ENCODE measurements at places on chromosomes 6 and 20.

DNA sequence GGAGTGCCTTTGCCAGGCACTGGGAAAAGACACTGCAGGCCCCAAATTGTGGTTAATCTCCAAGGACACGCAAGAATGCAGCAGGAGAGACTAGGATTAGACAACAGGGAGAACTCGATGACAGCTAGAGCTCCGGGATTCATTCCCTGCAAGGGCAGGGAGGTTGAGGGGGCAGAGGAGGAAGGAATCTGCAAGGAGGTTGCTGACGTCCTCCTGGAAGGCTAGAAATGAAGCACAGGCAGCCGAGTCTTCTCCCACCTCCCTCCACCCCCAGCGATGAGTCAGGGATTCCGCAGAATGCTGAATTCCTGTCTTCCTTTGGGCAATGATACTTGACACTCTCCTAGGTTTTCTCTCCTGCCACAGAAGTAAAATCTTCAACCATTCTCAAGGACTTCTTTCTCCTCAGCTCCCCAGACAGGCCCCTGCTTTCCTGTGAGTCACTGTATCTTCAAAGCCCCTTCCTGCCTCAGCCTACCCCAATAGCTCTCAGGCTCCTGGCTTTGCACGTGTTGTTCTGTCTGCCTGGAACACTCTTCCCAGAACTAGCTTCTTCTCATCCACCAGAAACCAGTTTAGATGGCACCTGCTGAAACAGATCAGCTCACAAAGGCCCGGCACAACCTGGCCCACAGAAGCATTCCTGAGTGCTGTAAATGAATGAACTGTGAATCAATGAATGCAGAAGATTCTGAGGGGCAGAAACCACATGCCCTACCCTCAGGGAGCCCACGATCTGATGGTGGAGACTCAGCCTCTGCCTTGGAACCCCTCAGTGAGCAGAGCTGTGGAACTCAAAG is 85.6 kb downstream of the MRPL14 start:
- no peak for DNase-seq

DNA sequence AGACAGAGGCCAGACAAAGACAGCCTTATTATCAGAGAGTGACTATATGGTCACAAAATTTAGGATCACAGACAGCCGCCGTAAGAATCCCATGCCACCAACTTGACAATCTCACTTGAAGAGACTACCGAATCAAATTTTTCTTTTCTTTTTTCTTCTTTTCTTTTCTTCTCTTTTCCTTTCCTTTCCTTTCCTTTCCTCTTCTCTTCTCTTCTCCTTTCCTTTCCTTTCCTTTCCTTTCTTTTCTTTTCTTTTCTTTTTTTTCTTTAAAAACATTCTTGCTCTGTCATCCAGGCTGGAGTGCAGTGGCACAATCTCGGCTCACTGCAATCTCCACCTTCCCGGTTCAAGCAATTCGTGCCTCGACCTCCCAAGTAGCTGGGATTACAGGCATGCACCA is 1.2 kb upstream of the EPPIN start:
- no peak for DNase-seq

DNA sequence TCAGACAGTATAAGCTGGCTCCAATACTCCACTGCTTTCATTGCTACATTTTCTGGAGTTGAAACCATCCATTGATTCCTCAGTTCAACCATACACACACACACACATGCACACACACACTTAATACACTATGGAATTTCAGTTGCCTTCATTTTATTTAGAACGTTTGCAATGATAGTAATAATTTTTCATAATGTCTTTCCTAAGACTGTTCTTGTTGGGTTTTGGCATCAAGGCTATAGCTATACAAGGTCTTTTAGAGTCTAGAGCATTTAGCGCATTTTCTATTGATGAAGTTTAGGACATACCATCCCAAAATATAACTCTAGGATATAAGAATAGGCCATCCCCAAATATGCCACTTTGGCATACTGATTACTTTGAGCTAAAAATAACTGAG is 15.5 kb upstream of the TPD52L1 start:
- no peak for DNase-seq

GRCh38 chr6:37916675-37917074 is 97.1 kb downstream of the ZFAND3 start:
- DNase-seq, result no peak

- no peak for DNase-seq
Measured at GRCh38 chr6:144364208-144364720, 79.1 kb downstream of the UTRN start.

DNA sequence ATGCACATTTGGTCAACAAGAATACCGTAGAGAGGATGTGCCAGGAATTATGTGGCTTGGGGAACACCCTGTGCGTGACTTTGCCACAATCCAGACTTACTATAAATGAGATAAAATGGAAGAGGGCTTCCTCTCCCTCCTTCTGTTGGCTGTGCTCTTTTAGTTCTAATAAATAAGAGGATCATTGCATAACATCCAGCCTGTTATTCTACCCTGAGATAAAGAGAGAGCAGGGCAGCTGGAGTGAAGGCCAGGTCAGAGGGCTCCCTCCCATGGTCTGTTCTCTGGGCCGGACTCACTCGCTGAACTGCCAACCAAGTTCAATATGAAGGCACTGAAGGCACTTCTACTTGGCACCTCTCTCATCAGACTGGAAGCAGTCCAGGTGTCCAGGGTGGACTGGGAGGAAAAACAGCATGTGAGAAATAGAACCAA is 91.7 kb downstream of the MTFR2 start:
- no peak for DNase-seq

DNA sequence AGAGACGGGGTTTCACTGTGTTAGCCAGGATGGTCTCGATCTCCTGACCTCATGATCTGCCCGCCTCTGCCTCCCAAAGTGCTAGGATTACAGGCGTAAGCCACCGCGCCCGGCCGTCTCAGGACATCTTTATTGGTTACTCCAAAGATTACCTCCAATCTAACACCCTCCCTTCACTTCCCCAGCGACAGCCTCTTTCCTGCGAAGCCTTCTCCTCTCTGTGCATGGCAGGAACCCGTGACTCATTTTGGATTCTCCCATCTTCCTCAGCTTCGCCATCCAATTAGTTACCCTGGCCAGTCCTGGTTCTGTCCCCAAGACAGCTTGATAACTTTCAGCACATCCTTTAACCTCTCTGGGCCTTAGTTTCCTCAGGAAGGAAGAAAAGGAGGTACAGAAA is 51.3 kb upstream of the TOX2 start:
- no peak for DNase-seq

- DNase-seq, result peak; percentile 8
Measured at GRCh38 chr6:108492131-108492766, 68.5 kb upstream of the FOXO3 start.

DNA sequence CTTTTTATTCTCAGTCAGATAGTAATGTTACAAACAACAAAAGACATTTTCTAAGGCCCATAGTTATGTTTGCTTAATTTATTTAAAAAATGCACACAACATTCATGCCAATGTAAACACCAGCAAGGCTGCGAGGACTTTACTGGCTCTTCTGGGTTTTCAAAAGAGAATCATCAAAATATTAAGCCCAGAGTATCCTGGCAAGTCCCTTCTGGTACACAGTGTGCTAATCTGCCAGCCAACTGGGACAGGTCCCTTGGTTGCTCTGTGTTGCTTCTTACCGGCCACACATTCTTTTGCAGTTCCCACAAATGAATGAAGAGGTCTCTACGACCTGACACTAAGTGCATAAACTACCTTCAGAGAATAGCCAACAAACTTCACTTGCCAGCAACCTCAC is 42.6 kb upstream of the SPDEF start:
- no peak for DNase-seq

GRCh38 chr20:10034717-10035571 is at the start of gene ANKEF1:
Gene ANKEF1, plus strand, starts transcription at chr20:10034987. Its CDS starts 3,315 bp downstream, at chr20:10038302.
- DNase-seq, result peak; percentile 91

DNA sequence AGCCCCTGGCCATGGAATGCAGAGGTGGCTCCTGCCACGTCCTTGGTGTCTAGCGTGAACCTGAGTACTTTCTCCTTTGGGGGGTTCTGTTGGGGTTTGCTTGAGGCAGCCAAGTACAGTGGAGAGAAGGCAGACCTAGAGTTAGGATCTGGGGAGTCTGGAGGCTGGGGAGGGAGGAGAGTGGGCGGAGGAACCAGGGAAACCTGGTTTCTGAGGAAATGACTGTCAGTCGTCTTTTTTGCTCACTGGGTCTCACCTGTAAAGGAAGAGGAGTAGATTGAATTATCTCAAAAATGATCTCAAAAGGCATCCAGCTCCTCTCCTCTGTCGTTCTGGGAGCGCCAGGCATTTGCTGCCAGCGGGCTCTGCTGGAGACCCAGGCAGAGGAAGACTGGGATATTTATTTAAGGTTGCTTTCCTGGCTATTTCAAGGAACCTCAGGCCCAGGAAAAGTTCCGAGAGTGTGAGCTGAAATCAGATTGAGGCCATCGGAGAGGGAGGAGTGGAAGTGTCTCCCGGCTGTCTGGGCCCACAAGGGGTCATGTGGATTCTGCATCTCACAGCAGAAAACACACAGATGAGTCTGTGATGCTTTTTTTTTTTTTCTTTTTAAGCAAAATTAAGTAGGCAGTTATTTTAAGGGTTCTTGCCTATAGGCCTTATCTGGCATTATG is 16.1 kb downstream of the EPB41L1 start:
- no peak for DNase-seq

DNA sequence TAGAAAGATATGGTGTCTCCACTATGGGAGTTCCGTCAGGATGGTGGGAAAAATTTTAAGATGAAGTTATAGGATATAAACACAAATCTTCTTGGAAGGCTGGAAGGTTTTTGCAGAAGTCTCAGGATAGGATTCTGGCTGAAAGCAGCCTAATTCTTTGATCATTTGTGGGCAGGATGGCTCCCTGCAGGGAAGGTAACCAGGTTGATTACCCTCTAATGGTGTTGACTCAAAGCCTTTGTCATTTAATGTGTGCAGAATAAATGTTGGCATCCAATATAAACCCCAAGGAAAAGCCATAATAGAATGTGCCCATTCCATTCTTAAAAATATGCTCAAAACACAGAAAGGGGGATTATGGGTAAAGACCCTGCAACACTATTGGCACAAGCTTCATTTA is 204.3 kb downstream of the EPM2A start:
- DNase-seq, result no peak

- DNase-seq, result no peak
Measured at GRCh38 chr6:144055121-144055931, 40.0 kb downstream of the SF3B5 start.

DNA sequence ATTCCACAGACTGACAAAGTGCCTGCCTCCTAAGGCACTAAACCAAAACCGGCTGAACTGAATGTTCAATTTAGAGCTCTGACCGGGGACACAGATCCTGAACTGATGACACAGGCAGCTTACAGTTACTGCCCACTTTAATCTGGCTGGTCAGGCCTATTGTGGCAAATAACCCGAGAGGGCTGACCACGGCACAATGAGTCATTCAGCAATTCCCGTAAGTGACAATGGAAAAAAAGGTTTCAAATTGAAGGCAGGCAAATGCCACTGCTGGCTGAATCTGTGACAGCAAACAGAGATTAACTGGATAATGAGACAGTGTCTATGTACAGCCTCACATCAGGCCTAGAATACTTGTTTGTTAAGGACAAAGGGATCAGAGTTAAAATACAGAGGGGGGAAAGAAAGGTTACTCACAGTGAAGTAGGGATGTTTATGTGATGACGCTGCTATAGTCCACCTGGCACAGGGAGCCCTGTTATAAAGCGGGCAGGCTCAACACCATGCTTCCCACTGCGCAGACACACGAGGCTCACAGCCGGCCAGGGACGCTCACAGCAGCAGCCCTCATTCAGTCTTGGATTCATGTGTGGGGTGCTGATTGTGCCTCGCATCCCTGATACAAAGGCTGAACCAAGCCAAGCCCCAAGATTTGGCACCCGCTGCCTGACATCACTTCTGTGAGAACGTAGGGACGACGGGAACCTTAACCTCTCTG is 54.4 kb downstream of the RTN4IP1 start:
- DNase-seq, result no peak

Measured in COR-L47 (cell line).